ENCODE measurements at places on chromosomes 5 and 9.

- peak; percentile 64 for DNase-seq
Measured at GRCh38 chr9:113548221-113549041, 84.9 kb downstream of the RGS3 start.

DNA sequence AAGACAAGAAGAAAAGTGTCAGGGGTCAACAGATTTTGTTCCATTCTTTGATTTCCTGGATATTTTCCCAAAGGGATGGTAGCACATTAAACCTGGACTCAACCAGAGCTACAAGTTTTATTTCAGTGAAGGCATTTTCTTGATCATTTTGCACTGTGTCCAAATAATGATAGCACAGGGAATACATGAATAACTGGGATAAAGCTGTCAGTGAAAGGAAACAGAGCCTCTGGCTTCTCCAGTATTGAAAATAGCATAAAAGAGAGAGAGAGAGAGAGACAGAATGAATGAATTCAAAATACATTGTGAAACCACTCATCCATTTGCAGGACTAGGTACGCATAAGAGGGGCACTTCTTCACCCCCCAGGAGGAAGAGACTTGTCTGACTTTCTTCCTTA lies 43.0 kb downstream of the SEMA5A start:
- no peak for DNase-seq

GRCh38 chr5:60514152-60514551 lies 185.8 kb downstream of the DEPDC1B start:
- DNase-seq: no peak

DNA sequence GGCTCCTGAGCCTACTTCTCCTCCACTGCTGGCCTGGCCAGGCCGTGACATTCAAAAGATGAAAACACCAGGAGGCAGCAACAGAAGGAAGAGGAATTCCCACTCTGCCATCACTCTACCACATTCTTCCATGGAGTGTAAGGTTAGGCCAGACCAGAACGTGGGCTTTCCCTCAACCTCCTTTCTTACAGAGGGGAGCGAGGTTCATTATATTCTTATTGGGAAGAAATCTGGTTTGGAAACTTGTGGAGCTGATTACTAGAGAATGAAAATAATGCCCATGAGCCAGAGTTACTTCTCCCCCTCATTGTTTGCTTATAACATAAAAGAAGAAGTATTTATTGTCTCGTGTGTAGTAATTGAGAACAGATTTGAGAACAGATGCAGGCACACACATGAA lies 136.3 kb upstream of the BASP1 start:
- no peak for DNase-seq

DNA sequence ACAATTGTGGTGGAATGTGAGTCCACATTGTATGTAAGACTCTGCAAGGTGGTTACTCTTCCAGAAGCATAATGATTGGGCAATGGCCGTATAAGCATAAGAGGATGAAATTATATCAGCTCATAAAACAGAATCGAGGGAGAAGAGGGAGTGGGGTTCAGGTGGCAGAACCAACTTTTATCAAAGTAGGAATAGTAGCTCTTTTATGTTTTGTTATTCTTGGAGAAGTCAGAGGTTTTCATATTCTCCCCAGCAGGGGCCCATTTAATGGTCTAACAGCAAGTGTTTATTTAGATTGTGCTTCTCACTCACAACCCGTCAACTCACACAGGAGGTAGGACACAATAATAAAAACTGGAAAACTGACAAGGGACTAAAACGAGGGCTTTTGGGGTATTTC lies 291.3 kb upstream of the CD180 start:
- no peak for DNase-seq

DNA sequence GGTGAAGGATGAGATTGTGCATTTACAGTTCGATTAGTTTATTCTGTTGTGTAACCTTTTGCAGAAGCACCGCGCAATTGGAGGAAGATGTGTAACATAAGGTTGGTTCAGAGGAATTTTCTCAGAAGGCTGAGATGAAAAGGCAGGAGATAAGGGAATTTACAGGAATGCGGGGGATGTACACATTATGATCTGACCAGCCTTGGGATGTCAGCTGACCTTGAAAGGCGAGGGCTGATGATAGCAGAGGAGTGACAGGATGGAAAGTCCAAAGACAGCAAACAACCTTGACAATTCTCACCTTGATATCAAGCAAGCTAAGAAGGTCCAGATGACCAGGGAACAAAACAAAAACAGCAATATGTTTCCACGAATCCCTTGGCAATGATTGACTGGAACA lies 88.8 kb downstream of the OTULIN start:
- no peak for DNase-seq

GRCh38 chr5:141958113-141958512 lies at the start of gene PCDH12:
Gene PCDH12 (minus strand): TSS chr5:141958202. CDS start chr5:141957851, 351 bp downstream.
- DNase-seq: peak; percentile 38

- no peak for DNase-seq
Measured at GRCh38 chr5:115858396-115858795, 16.7 kb downstream of the AP3S1 start.

GRCh38 chr9:112012026-112012902 lies 115.7 kb downstream of the UGCG start:
- peak; percentile 22 for DNase-seq

- DNase-seq: no peak
Measured at GRCh38 chr9:127559247-127559680, 52.8 kb upstream of the STXBP1 start.

DNA sequence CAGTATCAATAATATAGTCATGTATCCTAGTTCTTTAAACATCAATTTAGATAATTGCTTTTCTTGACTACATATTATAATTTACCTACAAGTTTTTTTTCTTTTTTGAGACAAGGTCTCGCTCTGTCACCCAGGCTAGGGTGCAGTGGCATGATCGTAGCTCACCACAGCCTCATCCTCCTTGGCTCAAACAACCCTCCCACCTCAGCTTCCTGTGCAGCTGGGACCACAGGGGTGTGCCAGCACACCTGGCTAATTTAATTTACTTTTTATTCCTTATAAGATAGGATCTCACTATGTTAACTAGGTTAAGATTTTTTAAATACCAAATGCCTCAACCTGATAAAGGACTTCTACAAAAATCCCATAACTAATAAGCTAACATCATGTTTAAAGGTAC lies 21.1 kb downstream of the UIMC1 start:
- peak; percentile 51 for DNase-seq
